ENCODE measurements at places on chromosomes 3 and 15.

DNA sequence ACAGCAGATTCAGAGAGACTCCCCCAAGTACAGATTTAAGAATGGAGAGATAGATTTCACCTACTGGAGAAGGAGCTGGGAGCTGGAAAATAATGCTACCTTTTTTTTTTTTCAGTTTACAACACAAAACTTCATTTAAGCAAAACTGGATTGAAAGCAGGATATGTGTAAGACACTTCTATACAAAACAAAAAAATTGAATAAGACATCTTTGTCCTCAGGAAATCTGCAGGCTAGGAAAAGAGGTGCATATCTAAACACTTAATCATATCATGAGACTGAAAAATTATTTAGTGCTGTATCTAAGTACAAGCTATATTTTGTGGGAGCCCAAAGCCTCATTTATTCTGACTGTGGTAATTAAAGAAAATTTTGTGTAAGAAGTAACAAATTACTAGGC is 516.1 kb downstream of the ZIC1 start:
- DNase-seq, result peak; percentile 18

- DNase-seq, result no peak
Measured at GRCh38 chr3:173538410-173538809, 140.9 kb downstream of the NLGN1 start.

- no peak for DNase-seq
Measured at GRCh38 chr15:27683121-27683520, 416.0 kb downstream of the OCA2 start.

DNA sequence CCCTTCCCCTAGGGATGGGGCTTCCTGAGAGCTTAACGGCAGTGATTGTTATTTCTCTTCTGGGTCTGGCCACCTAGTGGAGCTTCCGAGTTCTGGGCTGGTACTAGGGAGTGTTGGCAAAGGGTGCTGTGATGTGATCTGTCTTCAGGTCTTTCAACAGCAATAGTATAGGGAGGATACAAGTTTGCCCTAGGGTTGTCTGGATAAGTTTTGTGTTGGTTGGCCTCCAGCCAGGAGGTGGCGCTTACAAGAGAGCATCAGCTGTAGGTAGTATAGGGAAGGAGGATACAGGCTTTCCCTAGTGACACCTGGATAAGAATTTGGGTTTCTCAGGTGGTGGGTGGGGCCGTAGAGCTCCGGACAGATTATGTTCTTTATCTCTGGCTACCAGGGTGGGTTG is 19.2 kb upstream of the CPOX start:
- no peak for DNase-seq

- DNase-seq, result no peak
Measured at GRCh38 chr3:69738859-69739203, 433 bp upstream of the MITF start.

- peak; percentile 50 for DNase-seq
Measured at GRCh38 chr3:48232734-48233133, 8.2 kb upstream of the ZNF589 start.

GRCh38 chr15:89627256-89627970 is 27.9 kb downstream of the KIF7 start:
- no peak for DNase-seq

Measured in IMR-90 (cell line).